ENCODE measurements at places on chromosomes 2 and 18.

GRCh38 chr2:138177693-138178092, 213.4 kb downstream of the HNMT start:
- no peak for DNase-seq

DNA sequence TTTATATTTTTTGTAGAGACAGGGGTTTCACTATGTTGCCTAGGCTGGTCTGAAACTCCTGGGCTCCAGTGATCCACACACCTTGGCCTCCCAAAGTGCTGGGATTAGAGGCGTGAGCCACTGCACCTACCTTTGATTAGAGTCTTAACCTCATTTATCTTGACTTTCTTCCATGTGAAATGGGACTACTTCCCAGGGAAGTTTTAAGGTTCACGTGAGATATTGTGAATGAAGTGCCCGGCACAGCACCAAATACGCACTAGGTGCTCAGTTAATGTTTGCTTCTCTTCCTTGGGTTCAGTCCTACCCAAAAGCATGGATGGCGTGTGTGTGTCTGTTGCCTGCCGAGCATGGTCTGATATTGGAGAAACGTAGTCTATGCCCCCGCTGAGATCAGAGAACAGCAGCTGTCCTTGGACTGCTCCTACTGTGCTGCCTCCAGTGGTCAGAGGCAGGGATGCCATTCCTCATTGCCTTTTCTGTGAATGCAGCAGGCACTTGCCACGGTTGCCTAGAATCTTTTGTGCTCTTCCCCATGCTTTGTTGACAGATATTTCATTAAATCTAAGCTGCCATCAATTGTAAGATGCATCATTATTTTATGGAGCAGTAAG, 12.3 kb upstream of the TFCP2L1 start:
- DNase-seq: no peak

- DNase-seq: no peak
These were observed 94.4 kb upstream of the NOSTRIN start for GRCh38 chr2:168708080-168708479.

DNA sequence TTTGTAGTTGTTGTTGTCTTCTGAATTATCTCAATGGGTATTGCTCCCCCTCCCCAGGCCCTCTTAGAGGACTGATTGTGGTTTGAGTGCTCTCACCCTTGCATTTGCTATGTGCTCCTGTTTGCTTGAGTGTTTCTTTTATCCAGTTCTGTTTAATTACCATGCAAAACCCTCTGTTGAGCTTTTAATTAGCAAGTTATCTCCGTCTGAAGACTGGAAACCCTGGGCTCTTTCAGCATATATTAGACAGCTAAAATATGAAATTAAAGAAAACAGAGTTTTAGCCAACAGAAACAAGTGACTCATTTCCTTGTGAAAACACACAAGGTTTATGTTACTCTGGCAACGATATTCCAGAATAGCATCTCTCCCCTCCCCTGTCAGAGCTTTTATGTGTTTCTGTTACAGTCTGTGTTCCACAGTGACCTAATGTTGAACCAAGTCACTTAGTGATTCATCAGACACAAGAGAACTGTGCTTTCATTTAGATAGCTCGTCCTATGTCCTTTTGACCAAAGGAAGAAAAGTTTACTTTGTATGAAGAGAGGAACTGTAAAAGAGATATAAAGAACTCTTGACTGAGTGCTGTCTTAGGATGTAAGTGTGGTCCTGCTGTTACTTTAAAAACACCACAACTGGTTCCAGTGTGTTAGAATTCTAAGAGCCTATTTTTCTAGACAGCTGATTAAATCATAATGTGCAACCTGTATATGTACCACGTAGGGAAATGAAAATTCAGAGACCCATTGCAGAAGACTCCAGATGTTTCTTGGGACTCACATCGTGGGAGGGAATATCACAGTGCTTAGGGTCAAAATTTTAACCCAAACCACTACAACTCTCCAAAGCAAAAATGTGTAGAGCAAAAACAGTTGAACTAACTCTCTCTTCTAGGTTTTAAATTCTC, 172.8 kb upstream of the RBMS1 start:
- no peak for DNase-seq

GRCh38 chr2:16973586-16974286, 308.1 kb upstream of the CYRIA start:
- DNase-seq: no peak

DNA sequence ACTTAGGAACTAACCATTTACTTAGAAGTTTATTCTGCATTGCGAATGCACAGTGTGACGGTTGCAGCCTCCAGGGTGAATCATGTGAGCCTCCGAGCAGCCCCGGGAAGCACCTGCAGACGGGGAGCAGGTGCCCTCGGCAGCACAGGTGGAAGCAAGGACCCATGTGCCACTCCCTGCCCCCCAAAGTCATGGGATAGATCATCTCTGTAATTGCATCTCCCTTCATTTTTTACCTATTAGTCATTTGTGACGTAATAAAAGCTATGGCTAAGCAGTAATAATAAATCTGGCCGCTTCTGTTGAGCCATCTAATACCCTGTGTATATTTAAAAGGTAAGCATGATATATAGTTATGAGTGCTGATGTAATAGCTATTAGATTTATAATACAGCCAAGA, 97.2 kb downstream of the PTGR3 start:
- DNase-seq: no peak

Measured in stimulated activated CD8-positive, alpha-beta memory T cell treated with anti-CD3 and anti-CD28 coated beads, Interleukin-2, amount 100 ng/mL, for 1 hour (primary cell).